ENCODE measurements at places on chromosomes 3 and 15.

DNA sequence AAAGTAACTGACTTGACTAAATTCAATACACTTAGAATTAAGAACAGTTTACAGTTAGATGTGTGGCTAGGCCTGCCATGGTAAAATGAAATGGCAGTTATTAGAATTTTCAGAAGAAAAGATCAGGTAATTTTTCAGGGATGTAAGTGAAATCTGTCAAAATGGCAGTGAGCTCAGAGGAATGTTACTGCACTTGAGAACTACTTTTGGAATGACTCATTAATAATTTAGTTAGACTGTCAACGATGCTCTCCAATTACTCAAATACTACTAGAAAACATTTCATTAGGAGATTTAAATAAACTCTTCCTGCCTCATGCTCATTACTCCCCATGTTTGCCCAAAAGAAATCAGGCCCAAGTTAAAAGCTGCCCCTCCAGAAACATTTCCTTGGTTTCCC lies 84.4 kb downstream of the RFTN1 start:
- DNase-seq, result no peak

DNA sequence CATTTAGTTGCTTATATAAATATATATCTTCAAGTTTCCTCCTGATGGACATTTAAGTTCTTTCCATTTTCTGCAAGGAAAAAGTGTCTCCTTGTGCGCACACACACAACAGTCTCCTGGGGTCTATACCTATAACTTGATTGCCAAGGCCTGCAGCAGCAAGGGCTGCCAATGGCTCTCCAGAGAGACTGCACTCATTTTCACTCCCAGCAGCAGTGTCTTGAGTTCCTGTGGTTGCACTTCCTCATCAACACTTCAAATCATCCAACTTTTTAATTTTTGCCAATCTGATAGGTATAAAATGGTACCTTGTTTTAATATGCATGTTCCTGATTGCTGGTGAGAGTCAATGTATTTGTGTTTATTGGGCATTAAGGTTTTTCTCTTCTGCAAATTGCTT lies 23.1 kb downstream of the TNFAIP8L3 start:
- no peak for DNase-seq

DNA sequence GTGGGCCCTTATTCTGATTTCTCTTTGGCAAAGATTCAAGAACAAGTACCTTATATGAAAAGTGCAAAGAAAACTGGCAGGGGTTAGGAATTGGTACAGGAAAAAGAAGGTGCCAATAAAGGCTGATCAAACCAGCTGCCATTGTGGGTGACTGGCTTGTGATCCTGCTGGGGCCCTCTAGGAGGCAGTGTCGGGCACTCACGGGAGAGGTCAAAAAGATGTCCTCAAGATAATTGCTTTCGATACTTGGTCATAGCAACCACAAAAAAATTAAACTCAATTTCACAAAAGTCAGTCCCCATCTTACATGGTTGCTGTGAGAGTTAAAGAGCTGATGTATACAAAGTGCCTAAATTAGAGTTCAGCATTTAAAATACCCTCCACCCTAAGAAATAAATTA lies 31.0 kb upstream of the CAV3 start:
- DNase-seq, result no peak

- no peak for DNase-seq
Measured at GRCh38 chr15:38861108-38861507, 296.5 kb upstream of the RASGRP1 start.

DNA sequence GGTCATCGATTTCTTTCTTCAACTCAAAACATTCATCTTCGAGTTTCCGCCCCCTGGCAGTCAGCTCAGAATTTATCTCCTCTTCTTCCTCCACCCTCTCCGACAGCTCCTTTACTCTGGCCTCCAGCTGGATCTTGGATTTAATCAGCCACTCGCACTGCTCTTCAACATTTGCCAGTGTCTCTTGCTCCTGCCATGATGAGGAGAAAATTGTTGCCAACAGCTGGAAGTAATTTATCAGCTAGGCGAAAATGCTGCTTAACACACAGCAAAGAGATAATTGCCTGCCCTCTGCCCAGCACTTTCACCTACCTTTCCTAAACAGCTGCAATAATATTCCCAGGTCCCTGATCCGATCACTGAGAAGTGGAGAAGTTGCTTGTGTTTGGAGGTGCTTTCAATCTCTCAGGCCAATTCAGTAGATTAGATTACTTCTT lies 69.3 kb downstream of the MYH15 start:
- DNase-seq, result no peak
